ENCODE measurements at places on chromosomes 6 and 20.

GRCh38 chr20:24970754-24971153, 21.7 kb downstream of the CST7 start:
- DNase-seq = no peak

DNA sequence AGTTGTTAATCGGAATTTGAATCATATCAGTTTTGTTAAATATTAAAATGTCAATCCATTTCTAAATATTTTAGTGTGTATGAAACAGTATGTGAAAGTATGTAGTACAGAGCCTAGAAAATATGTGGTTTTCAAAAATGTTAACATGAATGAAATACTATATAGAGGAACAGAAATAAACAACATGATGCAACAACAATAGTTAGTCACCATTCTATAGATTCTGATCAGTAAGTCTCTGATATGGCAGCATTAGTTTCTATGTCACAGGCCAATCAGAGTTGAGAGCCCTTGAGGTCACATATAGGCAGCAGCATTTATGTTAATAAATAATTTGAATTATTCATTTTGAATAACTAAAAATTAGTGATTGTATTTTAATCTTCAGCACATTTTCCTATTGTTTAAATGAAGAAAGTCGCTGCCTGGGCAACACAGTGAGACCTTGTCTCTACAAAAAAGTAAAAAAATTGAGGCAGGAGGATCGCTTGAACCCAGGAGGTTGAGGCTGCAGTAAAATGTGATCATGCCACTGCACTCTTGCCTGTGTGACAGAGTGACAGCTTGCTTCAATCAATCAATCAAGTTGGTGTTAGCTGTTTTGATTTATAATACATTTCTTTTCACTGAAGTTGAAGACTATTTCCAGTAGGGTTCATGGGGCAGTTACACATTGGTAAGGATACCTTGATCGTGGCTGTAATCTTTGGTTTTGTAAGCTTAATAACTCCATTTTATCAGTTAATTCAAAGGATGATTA, 11.5 kb upstream of the MAP3K7 start:
- no peak for DNase-seq

DNA sequence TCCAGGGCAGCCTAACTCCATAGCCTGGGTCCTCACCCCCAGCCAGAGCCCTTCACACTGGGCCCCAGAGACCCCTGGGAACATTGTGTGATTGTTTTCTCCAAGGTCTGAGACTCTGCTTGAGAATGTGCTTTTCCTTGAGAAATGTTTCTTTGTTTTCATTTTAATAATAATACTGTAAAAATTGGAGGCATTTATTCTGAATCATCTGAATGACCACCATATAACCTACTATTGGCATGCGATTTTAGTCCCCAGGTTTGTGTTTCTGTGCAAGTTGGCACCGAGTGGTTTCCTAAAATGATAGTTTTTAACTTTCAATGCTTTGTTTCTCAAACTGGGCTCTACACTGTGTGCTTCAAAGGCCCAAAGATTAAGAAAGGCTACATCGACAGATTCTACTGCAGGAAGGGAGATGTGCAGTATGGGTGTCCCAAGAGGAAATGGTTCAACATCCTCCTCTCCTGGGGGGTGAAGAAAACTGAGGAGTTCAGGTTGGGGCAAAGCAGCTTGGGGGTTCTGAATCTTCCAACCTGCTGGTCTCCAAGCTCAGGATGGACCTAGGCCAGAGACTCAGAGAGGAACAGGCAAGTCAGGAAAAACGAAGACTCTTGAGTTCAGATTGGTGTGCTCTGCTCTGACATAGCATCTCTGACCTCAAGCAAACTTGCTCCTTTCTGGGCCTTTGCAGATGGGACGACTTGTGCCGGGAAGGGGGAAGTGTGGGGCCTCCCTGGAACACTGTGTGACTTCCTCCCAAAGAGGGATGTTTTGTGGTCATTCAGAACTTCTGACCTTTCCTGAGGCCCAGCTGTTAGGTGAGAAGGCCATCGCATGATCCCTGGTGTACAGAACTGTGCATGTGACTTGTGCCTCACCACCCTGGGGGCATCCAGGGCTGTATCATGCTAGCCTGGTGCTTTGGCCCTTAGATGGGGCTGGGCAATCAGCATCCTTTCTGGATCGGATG, 31.0 kb downstream of the DAAM2 start:
- no peak for DNase-seq

DNA sequence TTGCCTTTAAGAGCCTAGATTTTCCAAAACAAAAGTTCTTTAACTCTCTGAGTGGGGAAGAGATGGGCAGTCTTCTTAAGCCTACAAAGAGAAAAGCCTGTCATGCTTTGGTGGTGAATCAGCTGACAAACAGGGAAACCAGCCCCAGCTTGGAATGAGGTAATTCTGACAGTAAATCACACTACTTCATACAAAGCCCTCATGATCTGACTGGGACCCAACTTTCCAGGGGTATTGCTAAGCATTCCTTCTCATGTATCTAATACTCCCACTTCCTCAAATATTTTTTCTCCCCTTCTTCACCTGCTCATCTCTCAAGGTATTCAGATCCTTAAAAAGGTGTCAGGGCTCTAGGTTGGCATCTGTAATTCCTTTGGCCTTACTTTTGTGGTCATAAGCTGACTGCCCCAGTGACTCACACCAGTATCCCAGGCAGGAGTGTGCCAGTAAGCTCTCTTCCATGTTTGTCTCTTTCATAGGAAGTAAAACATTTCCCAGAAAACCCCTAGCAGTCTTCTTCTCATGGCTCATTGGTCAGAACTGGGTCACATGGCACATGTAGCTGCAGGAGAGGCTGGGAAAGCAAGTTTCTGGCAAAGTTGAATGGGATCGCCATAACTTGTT, 15.0 kb upstream of the TBC1D22B start:
- DNase-seq = peak; percentile 83

GRCh38 chr6:12963567-12963966, 247.0 kb downstream of the PHACTR1 start:
- DNase-seq = no peak

DNA sequence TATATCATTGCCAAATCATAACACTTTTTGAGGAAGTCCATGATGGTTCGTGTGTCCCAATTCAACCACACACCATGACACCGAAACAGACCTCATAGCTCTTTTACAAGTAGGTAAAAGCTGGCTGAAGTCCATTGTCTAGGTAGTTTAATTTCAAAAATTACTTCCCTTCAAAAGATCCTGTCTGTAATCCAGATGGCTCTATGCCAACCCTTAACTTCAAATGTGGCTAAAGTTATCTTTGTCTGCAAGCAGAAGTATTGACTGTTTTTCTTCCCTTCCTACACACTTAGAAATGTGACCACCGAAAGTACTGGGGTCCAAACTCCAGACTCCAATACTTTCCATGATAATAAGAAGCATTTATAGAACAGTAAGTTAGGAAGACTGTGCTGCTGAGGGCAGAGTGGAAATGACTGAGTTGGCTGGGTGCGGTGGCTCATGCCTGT, 8.3 kb upstream of the TIAM2 start:
- DNase-seq = no peak

GRCh38 chr6:82249381-82250253, 2.1 kb upstream of the IBTK start:
- no peak for DNase-seq

GRCh38 chr6:142387997-142388815, 86.4 kb downstream of the ADGRG6 start:
- DNase-seq = no peak

DNA sequence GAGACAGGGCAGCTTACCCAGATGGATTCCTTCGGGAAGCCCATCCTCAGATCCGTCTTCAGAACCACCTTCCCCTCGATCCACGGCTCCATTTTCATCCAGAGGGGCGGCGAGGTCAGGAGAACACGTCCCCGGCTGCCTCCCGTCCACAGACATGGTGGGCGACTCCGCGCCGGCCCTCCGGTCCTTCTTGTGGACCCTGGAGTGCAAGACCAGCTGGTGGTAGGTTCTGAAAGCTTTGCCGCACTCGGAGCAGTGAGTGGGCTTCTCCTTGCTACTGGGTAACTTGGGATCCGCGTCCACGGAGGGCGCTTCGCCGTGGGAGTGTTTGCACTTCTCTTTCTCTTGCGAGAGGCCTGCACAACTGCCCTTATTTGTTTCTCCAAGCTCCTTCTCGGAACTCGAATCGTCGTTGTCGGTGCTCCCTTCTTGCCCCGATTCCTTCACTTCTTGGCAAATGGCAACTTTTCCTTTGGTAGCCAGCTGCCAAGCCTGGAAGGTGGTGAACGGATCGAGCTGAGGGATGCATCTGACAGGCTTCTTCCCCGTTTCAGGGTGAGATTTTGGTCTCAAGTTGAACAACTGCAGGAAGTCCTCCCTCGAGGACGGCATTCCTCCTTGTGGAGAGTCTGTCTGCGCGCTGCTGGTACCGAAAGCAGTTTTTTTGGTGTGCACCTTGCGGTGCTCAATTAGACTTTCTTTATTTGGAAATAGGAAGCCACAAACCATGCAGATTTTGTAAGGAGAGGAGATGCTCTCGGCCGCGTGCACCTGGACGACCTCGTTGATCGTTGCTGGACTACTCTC, 12.0 kb downstream of the ZNF217 start:
- no peak for DNase-seq

DNA sequence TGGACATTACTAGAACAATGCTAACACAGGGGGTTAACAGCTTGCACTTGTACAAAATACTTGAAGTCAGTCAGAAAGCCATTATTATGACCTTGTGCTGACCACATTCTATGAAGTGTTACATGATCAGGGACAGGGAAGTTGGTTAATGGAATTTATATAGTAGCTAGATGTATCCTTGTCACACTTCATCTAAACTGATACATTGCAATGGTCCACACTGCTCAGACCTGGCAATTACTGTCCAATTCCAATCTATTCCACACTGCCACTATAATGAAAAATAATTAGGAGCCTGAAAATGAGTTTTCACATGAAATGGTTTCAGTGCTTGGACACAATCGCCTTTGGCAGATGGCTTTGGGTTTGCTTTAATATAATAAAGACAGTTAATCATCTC, 850.8 kb downstream of the EPHA7 start:
- DNase-seq = no peak

DNA sequence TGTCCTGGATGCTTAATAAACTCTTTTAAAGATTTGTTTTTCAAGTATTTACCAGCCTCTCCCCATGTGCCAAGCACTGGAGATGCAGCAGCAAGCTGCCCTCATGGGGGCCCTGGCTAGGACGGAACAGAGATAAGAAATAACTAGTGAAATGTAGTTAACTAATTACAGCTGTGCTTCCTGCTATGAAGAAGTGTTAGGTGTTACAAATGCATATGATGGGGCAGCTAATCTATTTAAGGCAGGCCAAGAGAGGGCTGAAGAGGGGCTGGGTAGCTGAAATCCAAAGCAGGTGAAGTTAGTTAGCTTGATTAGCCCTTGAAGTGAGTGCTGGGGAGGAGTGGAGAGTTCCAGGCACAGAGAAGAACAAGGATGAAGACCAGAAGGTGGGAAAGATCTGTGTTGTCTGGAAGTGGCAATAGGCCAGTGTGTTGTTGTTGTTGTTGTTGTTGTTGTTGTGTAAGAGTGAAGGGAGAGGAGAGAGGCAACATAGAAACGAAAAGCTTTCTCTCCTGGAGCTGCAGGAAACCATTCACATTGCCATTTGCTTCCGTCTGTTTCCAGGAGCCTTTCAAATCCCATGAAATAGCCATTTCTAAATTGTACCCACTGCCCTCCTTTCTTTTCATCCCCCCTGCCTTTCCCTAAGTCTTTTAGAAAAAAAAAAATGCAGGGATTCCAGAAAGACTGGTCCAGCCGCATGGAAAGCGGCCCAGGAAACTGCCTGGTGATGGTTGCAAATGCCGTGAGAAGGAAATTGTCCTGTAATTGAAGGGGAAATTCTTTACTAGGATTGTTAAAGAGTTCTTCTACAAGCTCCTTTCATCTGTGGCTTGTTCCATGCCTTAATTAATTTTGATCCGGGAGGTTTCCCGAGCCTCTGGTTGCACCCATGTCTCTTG, 119.6 kb downstream of the TFAP2C start:
- no peak for DNase-seq

- DNase-seq = no peak
Observed at GRCh38 chr20:62792182-62792939, 3.9 kb upstream of the MRGBP start.

- peak; percentile 76 for DNase-seq
Observed at GRCh38 chr6:138088326-138088762, 18.9 kb downstream of the PERP start.

GRCh38 chr6:47716207-47716606, 17.8 kb downstream of the ADGRF4 start:
- DNase-seq = no peak

- no peak for DNase-seq
Observed at GRCh38 chr6:52491203-52492069, 71.3 kb downstream of the EFHC1 start.

DNA sequence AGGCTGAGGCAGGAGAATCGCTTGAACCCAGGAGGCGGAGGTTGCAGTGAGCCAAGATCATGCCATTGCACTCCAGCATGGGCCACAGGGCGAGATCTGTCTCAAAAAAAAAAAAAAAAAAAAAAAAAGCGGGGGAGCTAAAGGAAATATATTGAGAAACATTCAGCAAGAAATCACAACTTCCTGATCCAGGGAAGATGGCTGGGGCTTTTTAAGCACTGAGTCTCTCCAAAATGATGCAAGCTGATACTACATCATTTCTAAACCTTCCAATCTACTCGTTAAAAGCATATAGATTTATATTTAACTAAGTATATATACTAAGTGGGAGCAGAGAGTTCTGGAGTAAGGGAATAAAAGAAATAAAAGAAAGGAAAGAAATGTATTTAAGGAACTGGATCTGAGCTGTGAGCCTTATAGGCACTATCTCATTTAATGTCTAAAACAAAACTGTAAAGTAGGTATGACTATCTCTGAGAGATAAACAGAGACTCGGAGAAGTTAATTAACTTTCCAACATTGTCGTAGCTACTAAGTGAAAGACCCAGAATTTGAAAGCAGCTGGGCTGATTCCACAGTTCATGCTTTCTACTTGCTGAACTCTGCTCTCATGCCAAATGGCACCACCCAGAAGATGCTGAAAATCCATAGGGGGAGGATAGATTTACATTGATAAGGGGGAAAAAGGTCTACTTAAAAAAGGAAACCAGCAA, 215.0 kb upstream of the MARCKS start:
- no peak for DNase-seq

- no peak for DNase-seq
Observed at GRCh38 chr6:97687916-97688315, 404.9 kb upstream of the MMS22L start.

DNA sequence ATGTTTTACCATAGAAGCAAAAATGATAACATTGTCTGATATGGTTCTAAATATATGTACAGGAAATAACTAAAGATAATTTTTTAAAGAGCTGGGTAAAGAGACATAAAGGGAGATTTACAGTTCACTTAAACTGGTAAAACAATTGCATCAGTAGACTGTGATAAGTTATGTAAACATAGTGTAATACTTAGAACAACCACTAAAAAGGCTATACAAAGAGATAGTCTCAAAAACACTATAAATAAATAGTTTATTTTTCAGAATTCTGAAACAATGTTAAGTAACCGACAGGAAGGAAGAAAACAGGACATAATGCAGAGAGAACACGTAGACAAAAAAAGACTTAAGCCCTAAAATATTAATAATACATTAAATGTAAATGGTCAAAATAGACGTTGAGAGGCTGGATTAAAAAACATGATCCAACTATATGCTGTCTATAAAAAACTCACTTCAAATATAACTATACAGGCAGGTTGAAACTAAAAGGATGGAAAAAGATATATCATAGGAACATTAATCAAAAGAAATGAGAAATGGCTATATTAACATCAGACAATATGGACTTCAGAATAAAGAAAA, 32.7 kb upstream of the ATXN1 start:
- DNase-seq = no peak

All from smooth muscle cell of the brain vasculature (primary cell).